ENCODE measurements at places on chromosomes 5 and 9.

DNA sequence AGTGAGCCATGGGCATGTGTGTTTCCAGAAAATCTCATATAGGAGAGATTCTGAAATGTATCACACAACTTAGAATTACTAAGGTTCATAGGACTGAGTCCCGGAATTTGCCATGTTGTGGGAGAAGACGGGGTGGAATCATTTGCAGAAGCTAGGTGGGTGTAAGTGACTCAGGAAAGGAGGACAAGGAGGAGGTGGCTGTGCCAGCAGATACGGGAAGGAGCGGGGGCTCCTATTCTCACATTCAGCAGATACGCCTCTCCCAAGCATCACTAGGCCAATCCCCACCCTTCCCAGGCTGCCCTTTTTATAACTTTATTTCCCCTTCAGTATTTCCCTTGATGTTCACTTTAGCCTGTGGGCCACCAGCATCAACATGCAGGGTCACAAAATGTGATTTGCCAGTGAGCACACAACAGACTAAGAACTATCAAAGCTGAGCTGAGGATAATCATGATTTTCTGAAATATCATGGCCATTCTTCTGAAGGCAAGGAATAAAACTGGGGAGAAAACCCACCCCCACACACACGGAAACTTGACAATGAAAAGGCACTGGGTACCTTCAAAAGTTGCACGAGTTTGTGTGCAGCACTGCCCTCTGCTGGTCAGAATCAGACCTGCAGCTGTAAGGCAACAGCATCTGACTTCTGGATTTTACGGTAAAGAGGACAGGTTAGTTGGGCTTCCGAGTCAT lies 133.2 kb downstream of the MTX3 start:
- DNase-seq = peak; percentile 75

- DNase-seq = no peak
Observed at GRCh38 chr5:87741881-87742280, 329.2 kb upstream of the CCNH start.

DNA sequence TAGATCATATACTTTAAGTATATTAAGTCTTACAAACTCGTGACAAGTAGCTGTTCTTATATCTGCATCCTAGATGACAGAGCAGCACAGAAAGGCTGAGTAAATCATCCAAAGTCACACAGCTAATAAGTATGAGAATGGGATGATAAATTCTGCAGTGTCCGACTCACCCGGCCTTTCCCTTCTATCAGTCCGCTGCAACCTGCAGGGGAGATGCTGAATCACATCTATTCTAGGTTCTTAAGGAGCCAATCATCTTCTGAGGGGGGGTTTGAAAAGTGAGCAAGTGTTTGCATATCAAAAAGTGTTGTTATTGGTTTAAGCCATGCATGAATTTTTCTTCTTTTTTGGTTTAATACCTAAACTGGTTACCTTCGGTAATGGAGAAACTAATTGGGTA lies 38.9 kb downstream of the ADAMTS16 start:
- DNase-seq = no peak

- no peak for DNase-seq
Observed at GRCh38 chr5:88880201-88880600, 2.8 kb downstream of the MEF2C start.

DNA sequence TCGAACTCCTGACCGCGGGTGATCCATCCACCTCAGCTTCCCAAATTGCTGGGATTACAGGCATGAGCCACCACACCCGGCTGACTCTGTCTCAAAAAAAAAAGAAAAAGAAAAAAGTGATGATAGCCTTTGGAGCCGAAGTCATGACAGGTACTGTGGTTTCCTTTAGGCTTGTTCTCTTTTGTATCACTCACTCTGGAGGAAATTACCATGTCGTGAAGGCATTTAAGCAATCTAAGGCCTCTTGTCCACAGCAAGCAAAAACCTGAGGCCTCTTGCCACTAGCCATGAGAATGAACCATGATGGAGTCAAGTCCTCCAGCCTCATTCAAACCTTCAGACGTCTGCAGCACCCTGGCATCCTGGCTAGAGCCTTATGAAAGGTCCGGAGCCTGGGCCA lies 286.1 kb downstream of the RAB3C start:
- no peak for DNase-seq

DNA sequence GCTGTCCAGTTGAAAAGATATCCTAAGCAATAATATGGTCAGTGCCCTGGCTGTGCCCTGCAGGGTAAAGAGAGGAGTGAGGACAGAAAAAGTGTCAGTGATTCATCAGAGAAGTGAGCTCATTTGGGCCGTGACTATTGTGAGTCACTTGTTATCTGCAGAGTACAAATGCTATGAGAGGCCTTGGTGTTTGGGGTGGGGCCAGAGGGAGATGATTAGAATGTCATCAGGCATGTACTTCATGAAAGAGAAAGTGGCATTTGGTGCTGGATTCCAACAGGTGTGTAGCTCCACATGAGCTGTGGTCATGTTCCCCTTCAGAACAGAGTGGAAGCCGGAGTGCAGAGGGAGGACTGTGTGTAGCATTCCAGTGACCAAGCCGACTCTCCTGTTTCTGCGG lies 174.1 kb downstream of the KDM4C start:
- peak; percentile 10 for DNase-seq

GRCh38 chr5:102771435-102771834 lies 16.3 kb downstream of the PAM start:
- no peak for DNase-seq

- no peak for DNase-seq
Observed at GRCh38 chr5:144794922-144795321, 624.2 kb downstream of the KCTD16 start.

DNA sequence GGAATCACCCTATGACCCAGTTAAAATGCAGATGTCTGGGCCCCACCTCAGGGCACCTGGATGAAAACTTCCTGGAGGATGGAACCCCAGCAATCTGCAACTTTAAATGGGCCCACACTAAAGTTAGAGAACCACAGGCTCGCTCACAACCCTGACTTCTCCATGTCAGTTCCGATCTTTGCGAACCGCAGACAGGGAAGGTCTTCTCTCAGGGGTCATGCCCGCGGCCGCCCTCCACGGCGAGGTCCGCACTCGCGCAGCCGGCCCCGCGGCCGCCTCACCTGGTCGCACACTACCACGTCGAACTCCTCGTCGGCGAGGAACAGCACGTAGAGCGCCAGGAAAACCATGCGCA lies 499 bp downstream of the ALG2 start:
- DNase-seq = no peak

GRCh38 chr9:93110311-93110855 lies 14.4 kb downstream of the CARD19 start:
- no peak for DNase-seq

DNA sequence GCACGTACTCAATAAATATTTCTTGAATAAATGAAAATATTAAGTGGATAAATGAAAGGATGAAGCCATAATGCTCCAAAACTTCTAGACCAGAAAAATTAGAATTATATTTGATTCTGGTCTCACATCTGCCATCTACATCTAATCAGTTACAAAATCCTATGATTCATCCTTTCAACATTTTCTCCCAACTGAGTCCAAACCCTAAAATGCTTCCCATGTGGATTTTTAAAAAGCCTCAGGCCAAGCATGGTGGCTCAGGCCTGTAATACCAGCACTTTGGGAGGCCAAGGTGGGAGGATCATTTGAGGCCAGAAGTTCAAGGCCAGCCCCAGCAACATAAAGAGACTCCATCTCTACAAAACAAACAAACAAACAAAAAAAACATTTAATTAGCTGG lies 31.6 kb upstream of the FST start:
- DNase-seq = no peak

DNA sequence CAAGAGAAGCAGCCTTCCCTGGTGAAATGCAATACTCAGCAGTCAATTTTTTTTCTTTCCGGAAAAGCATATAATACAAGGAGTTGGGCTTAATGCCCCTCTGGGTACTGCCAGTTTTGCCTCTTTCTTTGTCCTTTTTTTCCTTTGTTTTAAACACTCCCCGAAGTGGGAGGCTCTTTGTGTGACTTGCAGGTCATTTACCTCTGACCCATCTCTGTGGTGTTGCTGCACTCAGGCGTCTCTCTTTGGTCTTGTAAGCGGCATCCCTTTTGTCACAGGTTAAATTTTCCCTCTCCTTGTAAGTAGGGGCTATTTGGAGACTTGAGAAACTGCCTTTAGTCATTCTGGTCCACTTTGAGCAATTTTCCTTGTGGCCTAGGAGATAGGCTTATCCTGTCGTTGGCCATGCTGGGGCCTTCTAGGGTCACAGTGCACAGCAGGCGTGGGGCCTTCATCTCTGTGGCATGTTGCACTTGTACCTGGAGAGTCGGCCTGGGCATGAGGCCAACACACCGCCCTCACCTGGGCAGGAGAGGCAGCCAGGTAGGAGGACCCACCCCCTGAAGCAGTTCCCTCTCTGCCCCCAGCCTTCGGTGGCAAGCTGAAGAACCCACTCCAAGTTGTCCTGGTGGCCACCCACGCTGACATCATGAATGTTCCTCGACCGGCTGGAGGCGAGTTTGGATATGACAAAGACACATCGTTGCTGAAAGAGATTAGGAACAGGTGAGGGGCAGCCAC lies 27.7 kb upstream of the CTSL start:
- no peak for DNase-seq

- DNase-seq = no peak
Observed at GRCh38 chr9:114050646-114051045, 27.5 kb downstream of the AMBP start.

GRCh38 chr5:173826086-173826427 lies 62.1 kb upstream of the CPEB4 start:
- DNase-seq = no peak

DNA sequence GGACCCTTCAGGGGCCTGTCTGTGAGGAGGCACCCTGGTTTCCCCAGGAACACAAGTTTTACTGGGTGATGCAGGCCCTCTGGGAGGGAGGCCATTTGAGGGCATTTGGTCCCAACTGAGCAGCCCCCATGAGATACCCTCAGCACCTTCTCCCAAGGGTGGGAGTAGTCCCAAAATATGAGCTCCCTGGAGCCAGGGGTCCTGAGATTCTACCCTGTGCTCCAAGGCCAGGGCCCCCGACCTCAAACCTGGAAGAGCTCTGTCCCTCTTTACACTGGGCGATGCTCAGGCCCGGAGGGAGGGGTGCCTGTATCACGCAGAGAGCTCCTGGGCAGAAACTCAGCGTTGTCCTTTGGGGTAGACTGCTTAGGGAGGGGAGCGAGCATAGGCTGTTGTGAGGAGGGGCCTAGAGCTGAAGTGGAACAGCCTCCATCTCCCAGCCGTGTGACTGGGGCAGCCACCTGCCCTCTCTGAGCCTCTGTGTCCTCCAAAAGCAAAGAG lies 64.0 kb upstream of the SYNPO start:
- DNase-seq = no peak

DNA sequence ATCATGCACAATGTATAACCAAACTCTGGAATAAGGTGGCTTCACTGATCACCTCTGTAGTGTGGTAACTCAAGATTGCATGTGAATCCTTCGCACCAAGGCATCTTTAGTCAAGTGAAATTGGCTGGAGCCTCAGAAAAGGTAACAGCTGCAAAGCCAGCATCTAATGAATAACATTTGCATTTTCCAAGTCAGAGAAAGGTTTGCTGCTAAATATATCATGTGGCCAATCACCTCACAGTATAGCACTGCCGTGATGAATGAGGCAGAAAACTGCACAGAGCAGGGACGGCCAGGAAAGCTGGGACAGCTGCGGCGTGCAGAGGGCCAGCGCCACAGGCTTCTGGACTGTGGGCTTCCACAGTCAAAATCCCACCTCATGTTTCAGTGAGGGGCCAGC lies 18.5 kb downstream of the MRPS27 start:
- no peak for DNase-seq

- no peak for DNase-seq
Observed at GRCh38 chr5:67012171-67012570, 184.4 kb downstream of the CD180 start.

DNA sequence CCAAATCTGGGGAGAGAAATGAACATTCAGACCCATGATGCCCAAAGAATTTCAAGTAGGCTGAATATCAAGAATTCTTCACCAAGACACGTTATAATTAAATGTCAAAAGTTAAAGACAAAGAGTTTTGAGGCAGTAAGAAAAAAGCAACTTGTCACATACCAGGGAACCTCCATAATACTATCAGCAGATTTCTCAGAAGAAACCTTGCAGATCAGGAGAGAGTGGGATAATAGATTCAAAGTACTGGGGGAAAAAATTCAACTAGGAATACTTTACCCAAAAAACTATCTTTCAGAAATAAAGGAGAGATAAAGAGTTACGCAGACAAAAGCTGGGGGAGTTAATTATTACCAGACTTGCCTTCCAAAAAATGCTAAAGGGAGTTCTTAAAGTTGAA lies 516.0 kb downstream of the CETN3 start:
- no peak for DNase-seq

DNA sequence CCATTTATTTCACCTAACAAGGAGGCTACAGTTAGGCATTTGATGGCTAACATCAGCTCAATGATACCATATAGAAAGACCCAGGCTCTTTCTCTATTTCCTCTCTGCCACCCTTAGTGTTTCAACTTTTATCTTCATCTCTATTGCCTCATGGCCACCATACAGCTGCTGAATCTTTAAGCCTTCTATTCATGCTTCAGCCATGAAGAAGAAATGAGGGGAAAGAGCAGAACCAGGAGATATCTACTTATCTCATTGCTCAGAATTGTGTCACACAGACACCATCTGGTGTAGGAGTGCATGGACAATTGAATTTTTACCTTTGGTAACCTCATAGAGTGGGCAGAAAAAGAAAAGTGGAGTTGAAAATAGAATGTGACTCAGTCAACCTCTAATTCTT lies 6.7 kb downstream of the GAPT start:
- DNase-seq = no peak

DNA sequence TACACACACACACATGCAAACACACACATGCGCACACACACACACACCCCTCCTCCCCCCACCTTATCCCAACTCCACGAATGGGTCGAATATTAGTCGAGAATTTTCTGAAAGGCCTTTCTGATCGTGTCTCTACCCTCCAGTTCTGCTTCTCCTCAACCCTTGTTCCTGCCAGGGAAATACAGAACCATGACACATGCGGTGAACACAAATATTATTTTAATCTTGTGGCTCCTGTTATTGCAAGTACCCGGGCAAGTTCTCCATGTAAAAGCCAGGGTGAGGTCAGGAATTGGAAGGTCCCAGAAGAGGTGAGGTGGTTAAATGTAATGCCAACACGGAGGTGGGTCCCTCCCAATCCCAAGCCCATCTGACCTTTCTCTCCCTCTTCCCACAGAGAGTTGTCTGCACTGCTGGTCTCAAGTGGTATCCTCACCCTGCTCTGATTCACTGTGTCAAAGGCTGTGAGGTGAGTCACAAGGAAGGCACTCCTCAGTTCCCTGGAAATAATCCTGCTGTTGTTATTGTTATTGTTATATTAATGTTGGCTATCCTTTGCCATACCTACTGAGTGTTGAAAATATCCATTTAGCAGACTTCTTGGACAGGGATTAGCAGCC lies 223.7 kb downstream of the PAPPA start:
- no peak for DNase-seq

- DNase-seq = no peak
Observed at GRCh38 chr9:72791436-72791835, 161.4 kb downstream of the ALDH1A1 start.

- no peak for DNase-seq
Observed at GRCh38 chr9:114098936-114099668, at the start of gene KIF12. Gene KIF12 (minus strand): TSS chr9:114099292. CDS start chr9:114099276, 16 bp downstream.

DNA sequence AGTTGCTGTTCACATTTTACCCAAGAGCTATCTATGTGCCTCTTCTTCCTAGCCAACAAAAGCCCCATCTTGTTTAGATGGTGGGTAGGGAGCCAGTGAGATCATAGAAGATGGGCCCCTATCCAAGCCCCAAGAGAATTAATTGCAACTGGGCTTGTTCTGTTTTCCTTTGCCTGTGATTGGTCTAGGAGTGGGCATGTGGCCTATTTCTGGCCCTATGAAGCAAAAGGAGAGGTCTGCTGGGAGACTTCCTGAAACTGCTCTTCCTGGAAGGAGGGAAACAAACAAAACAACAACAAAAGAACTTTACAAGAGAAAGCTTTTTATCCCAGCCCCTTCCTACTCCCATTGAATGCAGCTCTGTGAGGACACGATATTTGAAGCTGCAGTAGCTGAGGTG lies 32.5 kb upstream of the ALDOB start:
- no peak for DNase-seq

All from stimulated activated CD4-positive, alpha-beta T cell treated with anti-CD3 and anti-CD28 coated beads, Interleukin-1b, Interleukin-23, amount 100 ng/mL, for 4 hours (primary cell).